ENCODE measurements at places on chromosomes 3 and 15.

DNA sequence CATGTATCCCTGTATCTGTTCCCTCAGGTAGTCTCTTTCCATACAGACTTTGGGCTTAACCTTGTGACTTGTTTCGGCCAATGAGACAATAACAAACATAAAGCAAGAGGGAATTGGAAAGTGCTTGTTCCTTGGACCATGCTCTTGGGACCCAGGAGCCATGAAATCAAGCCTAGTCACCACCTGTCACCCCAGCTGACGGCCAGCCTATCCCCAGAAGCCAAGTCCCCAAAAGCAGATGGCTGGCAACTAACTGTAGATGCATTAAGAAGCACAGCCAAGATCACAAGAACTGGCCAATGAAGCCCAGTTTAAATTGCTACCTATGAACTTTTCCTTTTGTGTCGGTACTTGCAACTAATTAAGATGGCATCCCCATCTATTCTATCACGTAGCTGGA is 822.0 kb downstream of the CADM2 start:
- DNase-seq: no peak

DNA sequence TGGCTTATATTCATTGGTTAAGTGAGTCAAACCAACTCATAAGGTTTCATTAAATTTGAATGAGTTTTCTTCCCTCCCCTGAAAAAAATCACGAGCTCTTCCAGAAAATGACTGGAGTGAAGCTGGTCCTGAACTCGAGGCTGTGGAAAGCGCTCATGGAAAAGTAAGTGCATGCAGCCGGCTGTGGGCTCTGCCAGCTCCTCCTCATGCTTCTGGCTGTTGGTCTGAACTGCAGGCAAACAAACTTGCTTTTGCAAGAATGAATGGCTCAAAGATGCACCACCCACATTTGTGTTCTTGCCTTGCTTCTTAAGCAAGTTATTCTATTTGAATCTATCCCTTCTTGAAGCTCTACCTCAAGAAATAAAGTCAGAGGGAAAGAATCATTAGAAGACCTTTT is 6.2 kb downstream of the ETV5 start:
- DNase-seq: no peak

DNA sequence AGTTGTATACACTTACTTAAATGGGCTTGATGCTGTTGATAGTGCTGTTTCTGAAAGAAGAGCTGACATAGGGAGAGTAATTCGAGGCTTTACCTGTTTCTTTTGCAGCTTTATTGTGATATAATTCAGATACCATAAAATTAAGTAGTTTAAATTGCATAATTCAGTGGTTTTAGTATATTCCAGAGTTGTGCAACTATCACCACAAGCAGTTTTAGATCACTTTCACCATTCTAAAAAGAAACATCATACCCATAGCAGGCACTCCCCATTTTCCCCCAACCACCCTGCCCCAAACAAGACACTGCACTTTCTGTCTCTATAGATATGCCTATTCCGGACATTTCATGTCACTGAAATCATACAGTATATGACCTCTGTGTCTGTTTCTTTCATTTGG is 98.5 kb downstream of the MTHFS start:
- no peak for DNase-seq

DNA sequence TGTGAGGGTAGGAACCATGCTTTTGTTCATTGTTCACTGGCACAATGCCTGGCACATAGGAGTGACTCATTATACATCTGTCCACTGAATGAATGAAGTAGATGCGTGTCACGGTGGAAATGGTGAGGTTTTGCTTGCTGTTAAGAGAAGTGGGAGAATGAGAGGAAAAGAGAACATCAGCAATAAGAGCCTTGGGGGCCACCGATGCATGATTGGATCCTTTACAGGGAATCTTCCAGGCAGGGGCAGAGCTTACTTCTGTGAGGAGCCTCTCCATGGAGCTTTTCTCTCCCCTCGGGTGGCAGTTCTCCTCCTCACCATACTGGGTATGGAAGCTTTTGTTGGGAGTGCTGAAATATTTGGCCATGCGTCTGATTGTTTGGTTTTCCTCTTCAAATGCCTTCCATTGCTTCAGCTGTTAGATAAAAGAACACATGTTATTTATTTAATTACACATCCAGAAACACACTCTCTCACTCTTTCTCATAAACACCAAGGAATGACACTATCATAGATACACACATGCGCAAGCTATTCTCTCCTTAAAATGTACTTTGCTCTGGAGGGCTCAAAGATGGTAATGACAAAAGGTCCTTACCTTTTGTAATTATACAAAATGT is 78.9 kb upstream of the GSK3B start:
- no peak for DNase-seq

- peak; percentile 60 for DNase-seq
These were observed 17.6 kb upstream of the ALDH1L1 start for GRCh38 chr3:126197854-126198584.

- peak; percentile 56 for DNase-seq
These were observed 70.1 kb upstream of the GUCA1C start for GRCh38 chr3:109023656-109024254.

GRCh38 chr15:29937956-29938355 is 115.7 kb upstream of the TJP1 start:
- no peak for DNase-seq

GRCh38 chr3:22176911-22177310 is 425.9 kb upstream of the ZNF385D start:
- DNase-seq: no peak

DNA sequence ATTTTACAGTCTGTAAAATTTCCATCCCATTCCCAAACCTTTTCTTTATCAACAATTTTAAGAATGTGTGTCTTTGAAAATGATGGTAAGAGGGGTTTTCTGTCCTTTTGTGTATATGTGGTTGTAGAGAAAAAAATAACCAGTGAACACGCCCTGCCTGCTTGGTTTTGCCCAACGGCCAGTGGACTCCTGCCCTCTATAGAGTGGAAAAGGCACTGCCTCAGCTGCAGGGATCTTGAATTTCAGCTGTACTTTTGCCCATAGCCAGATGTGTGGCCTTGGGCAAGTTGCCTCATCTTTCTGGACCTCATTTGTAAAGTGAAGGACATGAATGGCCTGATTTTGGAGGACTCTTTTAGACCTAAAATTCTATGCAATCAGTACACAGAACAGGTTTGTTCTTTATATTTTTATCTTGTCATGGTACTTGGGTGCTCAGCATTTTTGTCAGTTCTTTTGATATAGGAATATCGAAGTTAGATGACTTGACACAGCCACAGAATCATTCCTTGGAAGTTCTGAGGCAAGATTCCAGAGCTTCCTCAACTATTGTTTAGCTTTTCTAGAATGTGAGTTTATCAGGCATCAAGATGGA is 81.0 kb downstream of the CLDN11 start:
- DNase-seq: peak; percentile 43

DNA sequence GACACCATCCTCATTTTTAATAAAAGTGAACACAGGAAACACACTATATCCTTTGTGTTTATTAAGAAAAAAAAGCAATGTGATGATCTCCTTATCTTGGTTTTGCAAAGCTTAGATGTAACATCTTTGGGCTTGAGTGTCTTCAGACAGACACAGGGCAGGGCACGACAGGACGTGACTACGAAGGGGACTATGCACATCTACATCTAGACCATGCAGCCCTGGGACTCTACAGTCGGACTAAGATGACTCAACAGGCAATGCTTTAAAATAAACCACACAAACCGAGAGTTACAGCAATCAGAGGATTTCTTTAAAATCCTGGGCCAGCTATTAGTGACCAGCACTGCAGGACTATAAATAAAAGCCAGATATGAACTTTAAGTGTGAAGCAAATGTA is 22.8 kb upstream of the TM2D3 start:
- DNase-seq: no peak

DNA sequence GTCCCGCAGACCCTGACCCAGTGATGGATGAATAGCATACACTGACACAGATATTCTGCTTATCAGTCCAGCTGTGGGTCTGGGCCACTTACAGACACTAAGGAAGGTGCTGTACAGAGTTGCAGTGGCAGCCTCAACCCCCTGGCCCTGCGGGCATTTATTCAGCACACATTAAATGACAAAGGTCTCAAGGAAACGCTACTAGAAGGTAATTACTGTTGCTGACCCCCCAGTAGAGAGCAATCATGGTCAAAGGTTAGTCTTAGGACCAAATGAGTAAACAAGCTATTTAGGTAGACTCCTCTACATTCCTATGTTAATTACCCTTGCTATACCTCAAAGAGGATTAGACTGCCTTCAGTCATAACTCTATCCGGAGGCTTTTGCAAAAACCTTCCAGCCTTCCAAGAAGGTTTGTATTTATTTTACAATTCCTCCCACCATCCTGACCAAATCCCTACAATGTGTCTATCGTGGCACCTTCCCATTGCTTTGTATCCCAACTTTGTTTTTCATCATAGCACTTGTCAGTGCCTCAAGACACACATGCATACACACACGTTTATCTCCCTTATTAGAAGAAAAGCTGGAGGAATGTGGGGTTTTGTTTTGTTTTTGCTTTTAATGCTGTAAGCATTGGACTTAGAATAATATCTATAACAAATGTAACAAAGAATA is 227.9 kb downstream of the PYDC2 start:
- DNase-seq: no peak

DNA sequence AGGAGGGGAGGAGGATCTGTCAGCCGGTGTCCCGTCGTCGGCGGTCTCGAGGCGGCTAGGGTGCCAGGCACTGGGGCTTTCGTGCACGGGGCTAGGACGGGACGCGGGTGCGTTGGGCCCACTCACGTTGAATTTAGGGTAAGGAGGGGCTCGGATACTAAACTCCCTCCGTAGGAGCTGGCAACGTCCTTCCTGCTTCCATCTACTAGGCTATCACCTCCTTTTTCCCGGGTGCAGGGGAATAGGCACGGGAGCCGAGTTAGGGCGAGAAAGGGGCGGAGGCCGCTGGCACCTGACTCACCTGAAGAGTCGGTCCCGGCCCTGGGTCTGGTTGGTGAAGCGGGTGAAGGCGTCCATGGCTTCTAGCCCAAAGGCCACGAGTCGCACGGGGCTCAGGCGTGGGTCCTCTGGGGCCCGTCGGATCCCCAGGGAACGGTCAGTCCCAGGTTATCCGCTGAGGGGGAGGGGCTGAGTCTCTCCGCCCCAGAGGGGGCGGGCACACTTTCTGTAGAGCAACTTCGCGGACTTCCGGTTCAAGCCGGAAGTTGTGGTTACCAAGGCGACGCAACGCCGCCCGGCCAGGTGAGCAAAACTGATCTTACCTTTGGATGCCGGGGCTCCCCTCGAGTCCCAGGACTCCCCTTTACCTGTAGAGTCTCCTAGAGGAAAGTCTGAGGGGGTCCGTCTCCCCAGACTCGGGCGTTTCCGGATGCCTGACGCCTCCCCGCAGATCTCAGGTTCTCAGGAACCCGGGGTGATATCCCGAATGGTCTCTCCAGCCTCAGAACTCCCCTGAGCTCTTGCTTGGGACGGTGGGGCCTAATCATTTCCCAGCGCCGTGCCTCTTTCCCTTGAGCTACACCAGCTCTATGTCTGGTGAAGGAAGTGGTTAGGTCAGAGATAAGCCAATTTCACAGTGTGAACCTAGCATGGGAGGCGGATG is at the start of the genes PEX11A and WDR93:
Gene PEX11A, minus strand, starts transcription at position 479 of the 943 bp plus-strand sequence. Its CDS starts 122 bp downstream, at position 357.
Gene WDR93, plus strand, starts transcription at position 536 of the 943 bp plus-strand sequence. CDS start 10,936 bp downstream, outside the sequence.
- DNase-seq: peak; percentile 84

DNA sequence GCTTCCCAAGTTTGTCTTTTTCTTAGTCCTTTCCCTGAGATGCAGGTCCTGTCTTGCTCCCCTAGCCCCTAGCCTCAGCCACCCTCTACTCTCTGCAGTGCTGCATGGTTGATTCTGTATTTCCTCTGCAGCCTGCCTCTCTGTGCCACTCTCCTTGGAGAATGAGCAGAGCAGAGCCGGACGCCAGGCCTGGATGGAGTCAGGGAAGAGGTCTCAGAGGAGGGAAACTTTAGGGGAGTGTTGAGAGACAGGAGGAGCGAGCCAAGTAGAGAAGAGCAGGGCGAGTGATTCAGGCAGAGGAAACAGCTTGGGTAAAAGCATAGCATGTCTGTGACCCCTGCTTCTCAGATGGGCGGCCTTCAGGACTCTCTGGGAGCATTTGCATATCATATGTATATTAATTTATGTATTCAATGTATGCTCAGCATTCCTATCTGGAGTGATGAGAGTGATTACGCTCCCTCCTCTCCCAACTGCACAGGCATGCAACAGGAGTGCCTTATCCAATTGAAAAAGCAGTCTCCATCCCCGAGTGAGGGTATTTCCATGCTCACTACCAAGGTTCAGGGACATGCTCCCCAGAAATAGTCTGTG is 166.7 kb downstream of the RORA start:
- DNase-seq: no peak

DNA sequence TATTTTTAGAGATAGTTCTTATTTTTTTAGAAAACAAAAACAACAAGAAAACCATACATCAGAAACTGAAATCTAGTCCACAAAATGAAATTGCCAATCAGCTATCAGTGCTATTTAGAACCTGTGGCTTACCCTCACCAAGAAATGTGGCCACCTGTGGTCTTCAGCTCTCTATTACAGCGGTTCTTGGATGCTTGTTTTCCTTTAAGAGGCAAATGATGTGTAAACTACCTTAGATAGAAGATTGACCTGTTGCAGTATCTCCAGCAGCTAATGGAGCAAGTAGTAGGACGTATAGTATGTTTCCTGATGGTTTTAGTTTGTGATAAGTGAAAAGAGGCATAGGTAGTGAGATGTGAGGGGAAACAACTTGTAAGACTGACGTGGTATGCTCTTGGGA is 21.2 kb downstream of the TFG start:
- no peak for DNase-seq

- DNase-seq: no peak
These were observed 6.8 kb upstream of the GABPB1 start for GRCh38 chr15:50361756-50362155.

DNA sequence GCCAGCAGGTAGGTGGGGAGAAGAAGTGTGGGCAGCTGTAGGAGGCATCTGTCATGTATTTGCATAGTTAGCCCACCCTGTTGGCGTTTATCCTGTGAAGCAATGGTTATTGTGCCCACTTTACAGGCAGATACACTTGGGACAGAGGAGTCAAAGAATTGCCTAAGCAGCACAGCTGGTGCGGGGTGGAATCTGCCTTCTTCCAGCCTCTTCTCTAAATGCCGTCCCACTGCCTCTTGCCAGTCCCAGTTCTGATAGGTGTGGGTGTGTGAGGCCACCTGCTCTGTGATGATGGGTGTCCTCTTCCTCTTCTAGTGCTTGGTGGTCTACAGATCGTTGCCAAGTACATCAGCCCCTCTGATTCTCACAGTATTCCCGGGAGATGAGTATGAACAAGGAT is 80.9 kb downstream of the ABHD5 start:
- peak; percentile 20 for DNase-seq

DNA sequence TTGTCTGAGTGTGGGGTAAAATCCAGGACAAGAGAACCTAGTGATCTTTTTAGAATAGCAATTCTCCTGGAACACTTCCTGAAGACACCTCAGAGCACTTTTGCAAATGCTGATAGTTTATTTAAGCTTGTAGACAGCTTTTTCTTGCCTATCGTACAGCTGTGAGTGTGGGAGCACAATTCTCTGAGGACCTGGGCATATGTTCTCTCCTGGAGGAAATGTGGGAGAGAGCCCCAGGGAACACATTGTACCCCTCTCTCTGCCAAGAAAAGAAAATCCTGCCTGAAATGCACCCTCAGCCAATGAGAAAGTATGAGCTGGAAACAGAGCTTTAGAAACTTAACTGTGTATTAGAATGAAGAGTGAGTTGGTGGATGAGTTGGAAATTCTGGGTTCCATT is 308.3 kb upstream of the SEMA6D start:
- no peak for DNase-seq
